ENCODE measurements at places on chromosomes 12 and 14.

DNA sequence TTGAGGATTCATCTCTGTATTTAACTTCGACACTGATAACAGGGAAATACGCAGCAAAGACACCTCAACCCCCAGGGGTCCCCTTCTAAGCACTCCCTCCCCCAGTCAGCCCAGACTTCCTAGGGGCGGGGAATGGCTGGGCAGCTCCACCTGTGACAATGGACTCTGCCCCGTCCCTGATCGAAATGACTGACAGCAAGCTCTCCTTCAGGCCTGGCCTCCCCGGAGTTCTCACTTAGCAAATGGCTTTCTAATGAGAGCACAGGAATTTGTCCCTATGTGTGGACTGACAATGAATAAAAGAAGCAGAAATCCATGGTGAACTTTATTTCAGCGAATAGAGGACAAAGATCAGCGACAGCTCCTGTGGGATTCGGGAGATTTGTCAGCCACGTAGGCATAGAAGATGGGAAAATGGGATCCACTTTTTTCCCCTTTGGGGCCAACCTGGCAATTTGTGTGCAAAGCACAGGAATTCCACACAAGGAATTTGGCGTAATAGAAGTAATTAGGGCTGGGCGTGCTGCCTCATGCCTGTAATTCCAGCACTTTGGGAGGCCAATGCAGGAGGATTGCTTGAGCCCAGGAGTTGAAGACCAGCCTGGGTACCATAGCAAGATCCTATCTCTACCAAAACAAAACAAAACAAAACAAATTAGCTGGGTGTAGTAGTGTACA lies 63.8 kb downstream of the TNFAIP2 start:
- DNase-seq, result no peak

- DNase-seq, result peak; percentile 69
These were observed 3.0 kb downstream of the WNT1 start for GRCh38 chr12:48980953-48981756.

GRCh38 chr12:131833288-131833895 lies 5.2 kb downstream of the MMP17 start:
- no peak for DNase-seq

- DNase-seq, result no peak
These were observed 3.5 kb downstream of the CMTM5 start for GRCh38 chr14:23380197-23380914.

- no peak for DNase-seq
These were observed 21.0 kb downstream of the WIF1 start for GRCh38 chr12:65100140-65100539.

DNA sequence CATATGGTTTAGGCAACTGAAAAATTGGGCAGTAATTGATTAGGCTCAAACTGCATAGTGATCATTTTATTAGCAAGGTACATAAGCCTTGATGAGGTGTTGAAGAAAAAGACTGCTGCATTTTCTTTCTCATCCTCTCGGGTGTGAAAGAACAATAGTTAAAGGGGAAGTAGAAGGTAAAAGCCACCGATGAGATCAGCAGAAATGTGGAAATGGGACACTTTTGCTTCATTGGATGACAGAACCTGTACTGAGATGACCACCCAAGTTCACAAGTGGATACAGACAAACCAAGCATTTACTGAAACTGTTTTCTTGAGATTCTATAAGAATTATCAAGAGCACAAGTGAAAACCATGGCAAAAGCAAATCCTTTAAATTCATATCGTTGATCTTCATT lies 184.0 kb downstream of the TMX1 start:
- no peak for DNase-seq

DNA sequence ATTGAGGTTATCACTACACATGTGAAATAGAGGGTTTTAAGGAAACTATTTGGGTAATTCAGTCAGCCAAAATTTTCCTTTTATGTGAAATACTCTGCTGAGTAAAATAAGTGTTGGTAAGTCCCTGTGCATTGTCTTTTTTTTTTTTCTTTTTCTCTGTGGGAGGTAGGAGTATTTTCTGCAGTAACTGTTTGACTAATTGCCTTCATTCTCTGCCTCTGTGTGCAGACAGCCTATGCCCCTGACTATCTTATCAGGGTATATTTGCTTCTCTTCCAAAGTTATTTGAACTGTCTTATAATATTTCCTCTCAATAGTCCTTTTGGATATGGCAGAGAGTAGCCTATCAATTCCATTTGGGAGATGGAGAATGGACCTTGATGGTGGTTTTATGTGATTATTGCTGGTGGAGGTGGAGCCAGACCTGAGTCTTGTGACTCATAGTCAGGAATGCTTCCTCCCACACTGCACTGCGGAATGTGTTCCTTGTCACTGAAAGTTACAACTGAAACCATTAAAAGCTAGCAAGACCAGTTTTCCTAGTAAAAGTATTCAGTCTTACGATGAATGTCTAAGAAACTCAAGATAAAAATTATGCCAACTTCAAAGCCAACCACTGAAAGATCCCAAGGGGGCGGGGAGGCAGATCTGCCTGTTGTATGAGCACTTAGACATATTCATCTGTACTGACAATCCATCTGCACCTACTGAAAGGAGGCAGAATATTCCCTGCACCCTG lies 40.9 kb upstream of the STXBP6 start:
- DNase-seq, result no peak

DNA sequence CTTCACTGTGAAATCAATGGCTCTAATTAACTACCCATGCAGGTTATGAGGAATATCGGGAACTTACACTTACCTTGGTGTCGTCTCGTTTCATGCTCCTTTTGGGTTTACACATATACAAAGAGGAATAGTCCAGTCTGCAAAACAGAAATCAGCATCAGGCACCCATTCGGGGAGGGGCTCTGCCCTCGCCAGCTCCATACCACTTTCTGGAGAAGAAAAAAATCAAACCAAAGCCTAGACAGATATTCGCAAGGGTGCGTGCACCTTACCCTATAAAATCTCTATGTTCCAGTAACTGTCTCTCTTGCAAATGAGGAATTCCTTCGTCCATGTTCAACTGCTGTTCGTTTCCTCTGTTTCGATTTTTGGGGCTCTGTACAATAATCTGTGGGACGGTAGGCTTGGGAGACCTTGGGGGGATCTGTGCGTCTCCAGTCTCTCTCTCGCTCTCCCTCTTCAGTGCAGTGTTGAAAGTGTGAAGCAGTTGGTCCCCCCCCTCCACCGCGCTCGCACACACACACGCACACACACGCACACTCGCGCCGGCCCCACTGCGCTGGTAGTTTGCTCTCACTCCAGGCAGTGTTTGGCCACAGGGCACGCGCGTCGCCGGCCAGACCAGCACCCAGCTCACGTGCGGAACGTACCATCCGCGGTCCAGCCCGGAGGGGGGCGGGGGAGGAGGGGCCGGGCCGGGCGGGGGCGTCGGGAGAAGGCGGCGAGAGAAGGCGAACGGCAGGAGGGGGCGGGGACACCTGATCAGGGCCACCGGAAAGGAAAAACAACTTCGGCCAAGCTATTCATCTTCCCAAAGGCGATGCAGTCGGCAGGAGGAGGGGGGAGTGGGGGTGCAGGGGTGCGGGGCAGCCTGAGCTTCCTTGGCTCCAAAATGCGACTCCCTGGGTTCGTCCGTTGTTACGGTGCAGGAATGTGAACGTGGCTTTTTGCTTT lies at the start of gene BHLHE41:
Gene BHLHE41, minus strand, starts transcription at position 592 of the 954 bp plus-strand sequence. Its CDS starts 258 bp downstream, at position 334.
- DNase-seq, result peak; percentile 44

DNA sequence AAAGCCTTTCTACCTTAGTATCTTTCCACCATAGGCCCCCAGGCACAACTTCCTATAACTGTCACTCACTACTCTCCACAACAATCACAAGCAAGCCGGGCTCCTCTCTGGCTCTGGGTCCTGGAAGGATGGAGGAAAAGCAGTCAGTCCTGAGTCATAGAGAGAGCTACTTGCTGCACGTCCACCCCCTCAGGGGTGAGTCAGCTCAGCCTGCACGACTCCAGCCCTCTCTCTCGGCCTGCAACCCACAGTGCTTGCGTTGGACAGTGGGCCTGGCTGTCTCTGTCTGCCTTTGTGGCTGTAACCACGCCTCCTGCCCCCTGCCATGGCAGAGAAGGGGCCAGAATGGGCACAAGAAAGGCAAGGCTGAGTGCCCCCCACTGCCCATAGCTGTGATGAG lies 154.1 kb upstream of the FKBP4 start:
- peak; percentile 65 for DNase-seq

- no peak for DNase-seq
These were observed 8.5 kb downstream of the PLEKHD1 start for GRCh38 chr14:69493038-69493437.

DNA sequence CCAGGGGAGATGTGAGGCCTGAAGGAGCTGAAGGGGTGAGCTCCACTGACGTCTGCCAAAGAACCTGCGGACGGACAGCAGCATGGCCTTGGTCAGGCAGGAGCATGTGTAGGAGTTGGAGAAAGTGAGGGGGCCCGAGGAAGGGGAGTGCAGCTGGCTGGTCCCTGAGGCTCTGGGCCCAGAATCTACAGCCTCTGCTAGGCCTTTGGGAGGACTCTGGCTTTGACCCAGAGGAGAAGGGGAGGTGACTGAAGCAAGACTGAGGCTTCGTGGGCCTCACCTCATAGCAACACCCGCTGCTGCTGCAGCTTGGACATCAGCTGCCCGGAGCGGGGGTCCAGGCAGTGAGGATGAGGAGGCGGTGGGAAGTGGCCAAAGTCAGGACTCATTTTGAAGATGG lies 216.6 kb upstream of the FKBP4 start:
- no peak for DNase-seq

DNA sequence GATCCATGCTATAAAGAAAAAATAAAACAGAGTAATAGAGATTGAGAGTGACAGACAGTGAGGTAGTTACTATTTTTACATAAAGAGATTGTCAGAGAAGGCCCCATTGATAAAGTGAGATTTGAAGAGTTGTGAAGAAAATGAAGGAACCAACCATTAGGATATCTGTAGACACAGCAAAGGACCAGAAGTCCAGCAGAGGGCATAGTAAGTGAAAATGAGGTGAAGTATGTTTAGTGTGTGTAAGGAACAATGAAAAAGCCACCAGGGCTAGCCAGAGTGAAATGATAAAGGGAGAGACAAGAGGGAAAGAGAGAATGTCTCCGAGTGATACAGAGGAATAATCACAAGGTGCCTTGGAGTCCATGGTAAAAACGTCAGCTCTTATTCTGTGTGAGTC lies 411.0 kb downstream of the NELL2 start:
- no peak for DNase-seq

GRCh38 chr12:6336079-6336888 lies 5.6 kb downstream of the TNFRSF1A start:
- DNase-seq, result peak; percentile 79

GRCh38 chr12:116068853-116069252 lies 208.6 kb downstream of the MED13L start:
- no peak for DNase-seq

DNA sequence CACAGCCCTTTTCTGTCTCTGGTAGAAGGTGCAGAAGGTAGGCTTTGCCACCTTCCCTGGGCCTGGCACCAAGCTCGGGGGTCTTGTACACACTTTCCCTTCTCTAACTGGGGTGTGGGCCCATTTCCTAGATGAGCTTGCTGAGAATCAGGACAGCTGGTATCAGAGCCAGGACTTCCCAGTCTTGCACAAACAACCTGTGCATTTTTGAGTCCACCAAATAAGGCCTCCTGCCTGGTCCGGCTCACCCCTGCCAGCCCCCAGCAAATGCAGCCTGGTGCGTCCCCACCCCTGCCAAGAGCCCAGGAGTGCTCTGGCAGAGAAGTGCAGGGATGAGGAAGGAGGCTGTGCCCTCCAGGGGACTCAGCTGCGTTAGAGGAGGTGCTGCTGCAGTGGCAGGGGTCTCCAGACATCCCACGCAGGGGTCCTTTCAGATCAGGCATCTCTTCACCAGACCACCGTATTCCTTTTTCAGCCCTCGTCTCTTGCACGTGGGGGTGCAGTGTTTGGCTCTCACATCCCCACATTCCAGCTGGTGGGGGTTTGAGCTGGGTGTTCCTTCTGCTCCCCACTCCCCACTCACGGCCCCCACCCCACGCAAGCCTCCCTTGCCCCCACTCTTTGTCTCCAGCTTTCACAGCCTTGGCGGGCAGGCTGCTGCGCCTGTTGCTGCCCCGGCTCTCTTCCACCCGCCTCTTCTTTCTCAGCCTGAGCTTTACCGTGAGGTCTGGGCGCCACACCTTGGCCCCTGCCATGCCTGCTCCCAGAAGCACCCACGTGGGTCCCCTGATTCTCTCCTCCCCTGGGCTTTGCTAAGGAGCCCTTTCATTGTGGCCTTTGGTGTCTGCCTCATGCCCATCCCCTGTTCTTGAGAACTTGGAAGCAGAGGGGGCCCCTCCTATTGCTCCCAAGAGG lies 32.3 kb downstream of the MEG3 start:
- no peak for DNase-seq

DNA sequence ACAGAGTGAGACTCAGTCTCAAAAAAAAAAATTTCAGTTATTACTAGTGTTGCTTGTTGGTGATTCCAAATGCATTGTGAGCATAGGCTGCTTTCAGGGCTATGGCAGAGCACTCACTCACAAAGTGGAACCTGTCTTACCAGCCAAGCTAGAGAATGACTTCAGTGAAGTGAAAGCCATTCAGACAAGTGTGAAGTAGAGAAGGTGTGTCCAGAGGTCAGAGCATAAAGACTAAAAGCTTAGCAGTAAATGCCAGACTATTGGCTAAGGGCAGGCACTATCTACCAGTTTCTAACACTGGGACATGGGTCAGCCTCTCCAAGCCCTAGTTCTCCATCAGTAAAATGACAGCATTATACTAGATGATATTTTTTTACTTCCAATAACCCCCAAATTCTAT lies 12.7 kb downstream of the PPP1R36 start:
- no peak for DNase-seq

GRCh38 chr12:123092866-123093265 lies 58.0 kb downstream of the PITPNM2 start:
- DNase-seq, result no peak

GRCh38 chr14:55410876-55411275 lies 754 bp downstream of the ATG14 start:
- DNase-seq, result no peak

DNA sequence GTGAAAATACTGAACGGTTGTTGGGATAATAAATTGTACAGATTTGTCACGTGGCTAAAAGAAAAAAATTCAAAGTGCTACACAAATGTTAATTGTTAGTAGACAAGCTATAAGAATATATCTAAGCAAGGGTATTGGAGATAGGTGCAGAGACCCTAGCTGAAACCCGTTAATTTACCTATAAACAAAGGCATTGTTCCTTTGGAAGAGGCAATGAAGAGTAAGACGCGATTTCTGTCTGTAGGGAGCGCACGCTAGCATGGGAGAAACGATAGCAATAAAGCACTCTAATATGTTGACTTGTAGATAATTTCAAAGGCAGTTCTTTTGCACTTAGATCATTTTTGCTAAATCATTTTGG lies 565 bp downstream of the CCDC77 start:
- DNase-seq, result peak; percentile 41

GRCh38 chr14:69129264-69129880 lies 23.5 kb downstream of the DCAF5 start:
- peak; percentile 85 for DNase-seq

DNA sequence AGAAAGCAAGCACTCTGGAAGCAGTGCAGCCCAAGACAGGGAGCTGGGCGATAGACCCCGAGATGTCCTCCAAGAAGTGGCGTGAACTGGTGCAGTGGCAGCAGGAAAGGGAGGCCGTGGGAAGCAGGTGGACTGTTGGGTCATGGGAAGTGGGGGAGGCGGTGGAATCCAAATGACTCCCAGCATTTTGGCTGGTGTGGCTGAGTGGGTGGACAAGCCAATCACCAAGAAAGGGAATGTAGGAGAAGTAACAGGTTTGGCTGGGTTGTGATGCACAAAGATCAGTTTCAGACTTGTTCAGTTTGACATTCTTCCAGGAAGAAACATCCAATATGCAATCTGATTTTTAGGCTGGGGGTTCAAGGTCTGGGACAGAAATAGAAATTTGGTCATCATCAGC lies 46.0 kb upstream of the KTN1 start:
- no peak for DNase-seq

- DNase-seq, result no peak
These were observed 155.4 kb downstream of the SRGAP1 start for GRCh38 chr12:63999853-64000252.

- no peak for DNase-seq
These were observed 39.7 kb downstream of the AMN start for GRCh38 chr14:102962111-102962627.
